ENCODE measurements at places on chromosomes 6 and 20.

DNA sequence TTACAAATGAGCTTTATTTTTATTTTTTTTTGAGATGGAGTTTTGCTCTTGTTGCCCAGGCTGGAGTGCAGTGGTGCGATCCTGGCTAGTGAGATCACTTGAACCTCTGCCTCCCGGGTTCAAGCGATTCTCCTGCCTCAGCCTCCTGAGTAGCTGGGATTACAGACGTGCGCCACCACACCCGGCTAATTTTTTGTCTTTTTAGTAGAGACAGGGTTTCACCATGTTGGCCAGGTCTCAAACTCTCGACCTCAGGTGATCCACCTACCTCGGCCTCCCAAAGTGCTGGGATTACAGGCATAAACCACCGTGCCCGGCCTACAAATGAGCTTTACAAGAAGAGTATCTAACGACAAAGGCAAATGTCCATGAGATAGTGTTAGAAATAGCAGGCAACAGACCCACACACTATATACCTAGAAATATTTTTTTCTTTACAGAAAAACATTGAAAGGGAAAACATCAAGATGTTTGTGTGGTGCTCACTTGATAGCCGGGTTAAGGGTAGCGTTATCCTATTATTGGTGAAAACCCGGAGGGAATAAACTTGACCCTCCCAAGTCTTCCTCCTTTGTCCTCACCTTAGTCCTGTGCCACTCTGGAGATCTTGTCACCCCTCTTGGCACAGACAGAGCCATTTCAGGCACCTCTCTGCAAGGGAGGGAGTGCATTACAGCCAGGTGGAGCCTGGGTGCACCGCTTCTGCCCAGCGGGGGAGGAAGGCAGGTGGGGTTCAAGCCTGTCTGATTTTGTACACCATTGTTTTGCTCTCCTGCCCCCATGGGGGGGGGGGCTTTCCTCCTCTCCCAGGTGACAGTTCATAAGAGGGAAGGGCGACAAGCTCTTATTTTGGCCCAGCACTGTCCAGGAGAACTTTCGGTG, 21.0 kb upstream of the AVP start:
- DNase-seq: no peak

GRCh38 chr6:109252261-109253041, 129.8 kb downstream of the CD164 start:
- DNase-seq: no peak

DNA sequence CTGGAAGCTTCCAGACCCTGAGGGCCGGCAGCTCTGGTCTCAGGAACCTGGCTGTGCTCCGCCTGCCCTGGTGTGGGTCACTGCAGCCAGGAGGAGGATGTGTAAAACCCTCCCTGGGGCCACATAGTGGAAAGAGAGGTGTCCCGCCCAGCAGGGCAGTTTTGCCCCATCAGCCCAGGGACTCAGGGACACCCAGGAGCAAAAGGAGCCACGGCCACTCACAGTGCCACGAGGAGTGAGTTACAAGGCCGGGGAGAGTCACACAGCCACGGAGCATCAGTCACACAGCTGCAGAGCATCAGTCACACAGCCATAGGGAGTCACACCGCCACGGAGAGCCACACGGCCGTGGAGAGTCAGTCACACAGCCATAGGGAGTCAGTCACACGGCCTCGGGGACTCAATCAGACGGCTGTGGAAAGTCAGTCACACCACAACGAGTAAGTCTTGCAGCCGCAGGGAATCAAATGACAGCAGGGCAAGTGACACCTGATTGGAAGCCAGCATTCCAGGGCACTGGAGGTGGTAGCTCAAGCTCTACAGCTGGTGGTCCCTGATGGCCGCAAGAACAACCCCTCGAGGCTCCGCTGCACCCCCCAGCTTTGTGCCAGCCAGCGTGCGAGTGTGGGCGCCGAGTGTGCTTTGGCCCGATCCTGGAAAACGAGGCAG, 60.9 kb downstream of the DLL1 start:
- no peak for DNase-seq

GRCh38 chr6:144338951-144339700, 54.0 kb downstream of the UTRN start:
- no peak for DNase-seq

DNA sequence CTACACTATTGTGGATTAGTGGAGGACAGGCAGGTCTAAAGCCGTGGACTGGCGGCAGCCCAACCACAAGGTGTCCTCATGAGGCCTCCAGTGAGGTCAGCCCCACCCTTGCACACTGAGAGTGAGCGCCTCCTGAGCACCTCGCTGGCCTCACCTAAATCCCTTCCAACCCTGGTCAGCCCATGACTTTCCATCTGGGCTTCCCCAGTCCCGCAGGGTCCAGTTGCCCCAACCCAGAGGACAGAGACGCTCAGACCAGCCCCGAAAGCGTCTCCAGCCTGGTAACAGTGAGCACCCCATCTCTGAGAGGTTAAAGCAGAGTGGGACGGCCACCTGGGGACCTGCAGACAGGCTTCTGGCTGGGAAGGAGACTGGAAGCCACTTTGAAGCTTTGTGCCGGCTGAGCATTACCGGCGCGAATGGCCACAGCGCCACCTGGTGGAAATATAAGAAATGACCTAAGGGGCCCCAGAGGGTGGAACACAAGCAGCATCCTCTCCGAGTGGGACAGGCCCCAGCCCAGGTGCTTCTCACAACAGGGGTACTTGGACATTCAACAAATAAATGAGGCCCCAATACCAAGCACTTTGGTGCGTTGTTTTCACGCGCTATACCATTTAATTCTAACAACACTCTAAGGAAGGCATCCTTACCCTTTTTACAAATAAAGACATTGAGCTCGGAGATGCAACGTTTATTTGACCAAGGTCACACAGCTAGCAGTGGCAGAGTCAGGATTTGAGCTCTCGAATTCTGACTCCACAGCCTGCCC, 65.7 kb upstream of the TOP1 start:
- DNase-seq: peak; percentile 63

- DNase-seq: no peak
Measured at GRCh38 chr20:62252342-62252966, 14.1 kb downstream of the OSBPL2 start.

DNA sequence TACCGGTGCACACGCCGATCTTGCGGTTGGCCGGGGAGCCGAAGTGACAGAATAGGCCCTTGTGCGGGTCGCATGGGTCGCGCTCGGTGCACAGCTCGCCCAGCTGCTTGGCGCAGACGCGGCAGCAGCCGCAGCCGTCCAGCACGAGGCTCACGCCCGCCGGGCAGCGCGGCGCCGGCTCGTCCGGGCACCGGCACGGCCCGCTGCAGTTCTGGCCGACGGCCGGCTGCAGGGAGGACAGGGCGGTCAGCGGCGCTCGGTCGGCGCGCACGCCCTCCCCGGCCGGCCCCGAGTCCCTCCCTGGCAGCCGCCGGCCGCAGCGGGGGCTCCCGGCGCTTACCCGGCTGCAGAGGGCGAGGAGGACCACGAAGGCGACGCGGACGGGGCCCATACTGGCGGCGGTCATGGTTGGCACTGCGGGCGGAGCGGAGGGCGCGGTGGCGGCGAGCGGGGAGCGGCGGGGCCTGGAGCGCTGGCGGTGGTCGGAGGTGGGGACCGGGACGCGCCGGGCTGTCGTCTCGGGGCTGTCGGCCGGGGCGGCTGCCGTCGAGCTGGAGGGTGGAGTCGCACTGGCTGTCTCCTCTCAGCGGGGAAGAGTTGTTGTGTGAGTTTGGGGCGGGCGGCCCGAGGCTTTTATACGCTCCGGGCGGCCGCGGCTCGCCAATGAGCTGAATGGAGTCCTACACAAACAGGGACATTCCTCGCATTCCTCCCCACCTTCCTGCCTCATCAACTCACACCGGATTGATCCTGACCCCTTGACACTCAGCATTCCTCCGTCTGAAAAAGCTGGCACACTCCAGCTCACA, at the start of gene CCN2:
CCN2 (minus strand) TSS at position 606 of the 809 bp plus-strand sequence; CDS start at position 406, 200 bp downstream.
- DNase-seq: no peak

DNA sequence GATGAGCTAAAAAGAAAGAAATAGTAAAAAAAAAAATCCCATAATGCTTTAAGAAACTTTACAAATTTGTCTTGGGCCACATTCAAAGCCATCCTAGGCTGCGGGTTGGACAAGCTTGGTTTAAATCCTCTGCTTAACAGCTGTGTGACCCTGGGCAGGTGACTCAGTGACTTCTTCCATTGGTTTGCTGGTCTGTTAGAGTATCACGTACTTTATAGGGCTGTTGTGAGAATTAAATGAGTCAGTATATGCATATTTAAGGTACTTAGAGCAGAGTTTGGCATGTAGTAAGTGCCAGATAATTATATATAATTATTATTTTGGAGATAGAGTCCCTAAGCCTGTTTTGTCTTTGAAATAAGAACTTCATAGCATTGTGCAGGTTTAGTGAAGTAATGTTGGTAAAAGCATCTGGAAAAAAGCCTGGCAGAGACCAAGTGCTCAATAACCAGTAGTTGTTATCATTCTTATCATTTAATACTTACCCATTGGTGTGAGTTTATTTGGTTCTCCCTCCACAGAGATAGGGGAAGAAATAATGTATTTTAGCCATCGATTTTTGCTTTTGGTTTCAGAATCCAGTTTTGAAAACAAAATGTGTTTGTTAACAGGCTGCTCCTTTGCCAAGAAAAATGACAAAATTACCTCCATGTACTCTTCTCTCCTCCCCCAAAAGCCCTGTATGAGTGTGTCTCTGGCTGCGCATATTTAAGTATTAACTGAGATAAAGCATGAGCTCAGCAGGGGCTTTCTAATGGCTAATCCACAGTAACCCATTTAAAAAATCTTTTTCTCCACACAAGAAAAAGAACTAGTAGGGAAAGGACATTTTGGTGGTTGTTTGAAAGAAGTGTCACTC, 67.2 kb downstream of the FOXO3 start:
- no peak for DNase-seq

DNA sequence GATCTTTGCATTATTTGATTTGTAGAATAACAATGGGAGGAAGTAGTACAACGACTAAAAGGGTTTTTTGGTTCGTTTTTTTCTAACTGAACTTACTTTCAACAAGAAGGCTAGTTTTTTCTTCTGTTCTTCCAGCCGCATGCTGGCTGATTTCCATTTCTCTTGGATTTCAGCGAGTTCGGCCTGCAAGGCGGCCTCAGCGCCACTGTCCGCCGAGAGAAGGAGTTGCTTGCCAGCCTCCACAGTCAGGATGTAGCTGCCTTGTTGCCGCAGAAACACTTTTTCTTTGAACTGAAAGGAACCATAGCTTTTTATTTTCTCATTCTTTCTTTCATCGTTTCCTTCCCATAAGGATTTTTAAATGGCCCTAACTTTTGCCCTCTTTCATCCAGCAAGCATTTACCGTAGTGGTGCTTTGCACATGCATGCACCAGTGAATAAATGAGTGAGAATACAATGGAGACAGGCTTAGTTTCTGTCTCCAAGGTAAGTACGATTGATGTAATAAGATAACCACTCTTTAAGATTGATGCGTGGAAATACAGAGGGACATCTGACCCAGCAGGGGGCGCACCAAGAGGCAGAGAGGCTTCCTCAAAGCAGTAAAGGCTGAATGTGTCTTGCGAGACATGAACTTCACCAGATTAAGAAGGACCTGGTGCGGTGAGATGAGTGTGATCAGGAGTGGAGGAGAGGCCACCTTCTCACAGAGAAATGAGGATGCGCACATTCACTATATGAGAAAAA, 398.8 kb downstream of the ESR1 start:
- peak; percentile 10 for DNase-seq

- no peak for DNase-seq
Measured at GRCh38 chr20:48703511-48704219, 124.1 kb downstream of the PREX1 start.

- DNase-seq: peak; percentile 59
Measured at GRCh38 chr6:16684896-16685554, 76.2 kb downstream of the ATXN1 start.

- no peak for DNase-seq
Measured at GRCh38 chr20:64076061-64076997, 3.0 kb downstream of the RGS19 start.

DNA sequence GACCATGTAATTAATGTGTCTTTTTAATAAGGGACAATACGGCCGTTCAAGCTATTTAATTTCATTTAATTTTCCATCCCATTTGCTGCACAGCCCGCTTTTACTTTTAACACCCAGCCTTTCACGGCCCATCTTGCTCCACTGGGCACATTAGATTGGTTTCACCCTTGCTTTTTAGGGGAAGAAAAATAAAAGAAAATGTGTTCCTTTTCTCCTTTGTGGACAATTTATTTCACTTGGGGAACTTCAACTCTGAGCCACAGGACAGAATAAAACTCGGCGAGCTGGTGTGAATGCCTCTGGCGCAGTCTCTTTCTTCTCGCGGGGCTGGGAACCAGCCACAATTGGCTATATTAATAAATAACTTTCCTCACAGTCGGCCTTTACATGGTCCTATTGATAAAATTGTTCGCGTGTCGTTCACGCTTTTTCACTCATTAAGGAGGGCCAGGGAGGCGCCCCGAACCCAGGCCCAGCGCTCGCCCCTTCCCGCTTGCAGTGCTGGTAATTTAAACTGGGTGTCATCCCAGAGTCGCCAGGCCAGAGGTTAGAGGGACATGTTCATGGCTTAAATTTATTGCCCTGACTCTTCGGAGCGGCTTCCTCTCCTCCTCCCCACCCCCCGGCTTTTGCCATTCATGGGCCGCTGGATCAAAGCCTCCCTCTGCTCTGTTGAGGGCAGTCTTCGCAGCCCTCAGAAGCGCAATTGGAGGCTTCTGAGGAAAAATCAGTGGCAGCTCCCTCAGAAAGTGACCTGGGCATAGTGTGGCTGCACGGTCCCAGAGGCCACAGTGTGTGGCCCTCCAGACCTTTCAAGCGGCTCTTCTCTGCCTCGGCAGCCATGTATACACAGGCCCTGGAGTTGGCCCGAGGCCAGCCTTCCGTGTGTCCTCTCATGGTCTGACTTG, 2.2 kb upstream of the PRDM13 start:
- DNase-seq: no peak

DNA sequence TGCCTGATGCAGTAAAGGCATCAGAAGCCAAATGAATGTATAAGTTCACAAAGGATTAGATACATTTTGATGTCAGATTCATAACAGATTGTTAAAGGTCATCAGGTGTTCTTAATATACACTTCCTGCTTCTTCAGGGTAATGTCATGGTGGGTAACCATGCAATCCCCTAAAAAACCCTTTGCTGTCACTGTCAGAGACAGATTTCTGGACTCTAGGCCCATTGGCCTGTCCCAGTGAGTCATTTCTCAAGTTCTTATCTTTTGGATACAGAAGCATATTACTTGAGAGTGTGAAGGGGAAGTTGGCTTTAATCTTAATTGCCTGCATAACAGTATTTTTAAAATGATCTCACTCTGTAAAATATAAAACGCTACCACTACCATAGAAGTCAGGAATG, 895.6 kb upstream of the MAP3K7 start:
- no peak for DNase-seq

Data from effector CD4-positive, alpha-beta T cell (primary cell).